Muscle of back (tissue), 13 donors: ENCODE measurements at places on chromosomes 1 and 21.

DNA sequence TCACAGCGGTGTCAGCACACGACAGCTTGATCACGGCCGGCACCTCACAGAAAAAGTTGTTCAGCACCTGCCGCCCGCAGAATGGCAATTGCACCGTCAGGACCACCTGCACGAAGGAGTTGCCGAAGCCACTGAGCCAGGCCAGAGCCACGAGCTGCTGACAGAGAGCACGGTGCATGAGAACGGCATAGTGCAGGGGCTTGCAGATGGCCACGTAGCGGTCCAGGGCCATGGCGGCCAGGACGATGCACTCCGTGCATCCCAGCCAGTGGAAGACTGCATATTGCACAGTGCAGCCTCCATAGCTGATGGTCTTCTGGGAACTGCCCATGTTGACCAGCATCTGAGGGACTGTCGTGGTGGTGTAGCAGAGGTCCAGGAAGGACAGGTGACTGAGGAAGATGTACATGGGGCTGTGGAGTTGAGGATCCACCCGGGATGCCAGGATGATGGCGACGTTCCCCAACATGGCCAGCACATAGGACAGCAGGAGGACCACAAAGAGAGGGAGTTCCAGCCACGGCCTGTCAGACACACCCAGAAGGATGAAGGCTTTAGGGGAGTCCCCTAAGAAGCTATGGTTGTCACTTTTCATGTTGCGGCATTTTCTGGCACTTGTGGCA is 6.4 kb downstream of the OR2B11 start:
- DNase-seq: no peak

- no peak for DNase-seq
Measured at GRCh38 chr21:17828223-17828622, 9.1 kb upstream of the C21orf91 start.

- DNase-seq: no peak
Measured at GRCh38 chr1:228793032-228793431, 57.8 kb downstream of the RHOU start.

GRCh38 chr1:31690921-31691320 is 12.9 kb downstream of the COL16A1 start:
- no peak for DNase-seq

DNA sequence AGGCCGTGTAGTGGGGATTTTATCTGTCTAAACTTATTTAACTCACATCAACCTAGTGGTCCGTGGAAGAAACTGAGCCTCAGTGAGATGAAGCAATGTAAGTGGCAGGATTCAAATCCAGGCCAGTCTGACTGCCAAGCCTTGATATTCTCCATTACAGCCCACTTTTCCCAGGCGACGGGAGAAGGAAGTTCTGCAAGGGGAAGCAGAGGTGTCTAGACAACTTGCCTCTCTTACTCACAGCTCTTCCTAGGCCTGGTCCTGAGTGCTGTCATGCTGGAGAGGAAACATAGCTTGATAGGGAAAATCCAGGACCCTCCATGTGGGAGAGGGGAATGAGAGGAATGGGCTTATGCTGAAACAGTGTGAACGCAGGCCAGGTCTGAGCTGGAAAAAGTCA is 9.1 kb downstream of the CTSE start:
- no peak for DNase-seq

DNA sequence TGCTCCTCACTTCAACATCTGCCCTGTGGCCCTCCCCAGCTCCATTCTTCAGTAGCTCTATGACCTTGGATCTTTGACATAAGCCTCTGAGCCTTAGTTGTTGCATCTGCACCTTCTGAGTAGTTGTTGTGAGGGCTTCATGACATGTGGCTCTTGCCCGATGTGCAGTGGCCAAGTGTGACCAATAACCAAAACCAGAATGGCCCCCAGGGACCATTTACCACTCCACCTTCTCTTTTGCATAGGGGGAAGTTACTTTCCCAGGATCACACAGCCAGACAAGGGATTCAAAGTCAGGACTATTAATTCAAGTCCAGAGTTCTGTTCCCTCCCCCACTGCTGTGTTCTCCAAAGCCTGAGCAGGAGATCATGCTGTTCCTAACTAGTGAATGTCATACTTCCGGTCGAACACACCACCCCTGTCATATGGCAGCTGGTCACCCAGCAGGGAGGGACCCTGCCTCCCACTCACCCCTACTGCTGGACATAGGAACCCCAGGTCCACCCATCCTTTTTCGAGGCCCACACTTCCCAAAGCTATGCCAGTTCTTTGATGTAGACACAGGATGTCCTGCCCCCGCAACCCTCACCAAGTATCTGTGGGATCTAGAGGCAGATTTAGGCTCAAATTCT is 4.0 kb downstream of the FGR start:
- DNase-seq: no peak

- DNase-seq: no peak
Measured at GRCh38 chr1:212166644-212167043, 118.6 kb upstream of the PPP2R5A start.

- no peak for DNase-seq
Measured at GRCh38 chr1:12056331-12056841, 6.7 kb upstream of the TNFRSF8 start.

- no peak for DNase-seq
Measured at GRCh38 chr1:161531986-161532643, 7.8 kb downstream of the HSPA6 start.

DNA sequence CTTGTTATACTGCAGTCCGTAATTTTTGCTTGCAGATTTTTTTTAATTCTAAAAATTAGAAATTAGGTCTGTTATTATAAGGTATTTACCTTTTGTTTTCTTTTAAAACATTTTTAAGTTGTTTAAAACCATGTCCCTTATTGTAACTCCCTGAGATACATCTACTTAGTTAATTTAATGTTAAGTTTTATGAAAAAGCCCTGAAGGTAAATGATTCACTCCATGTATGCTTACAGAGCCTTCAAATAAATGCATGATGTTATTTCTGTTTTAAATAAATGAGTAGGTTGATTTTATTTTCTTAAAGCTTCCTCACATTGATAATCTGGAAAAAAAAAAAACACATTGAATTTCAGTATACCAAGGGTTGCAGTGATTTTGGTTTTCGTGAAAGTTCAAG is 7.5 kb downstream of the SRSF11 start:
- no peak for DNase-seq

DNA sequence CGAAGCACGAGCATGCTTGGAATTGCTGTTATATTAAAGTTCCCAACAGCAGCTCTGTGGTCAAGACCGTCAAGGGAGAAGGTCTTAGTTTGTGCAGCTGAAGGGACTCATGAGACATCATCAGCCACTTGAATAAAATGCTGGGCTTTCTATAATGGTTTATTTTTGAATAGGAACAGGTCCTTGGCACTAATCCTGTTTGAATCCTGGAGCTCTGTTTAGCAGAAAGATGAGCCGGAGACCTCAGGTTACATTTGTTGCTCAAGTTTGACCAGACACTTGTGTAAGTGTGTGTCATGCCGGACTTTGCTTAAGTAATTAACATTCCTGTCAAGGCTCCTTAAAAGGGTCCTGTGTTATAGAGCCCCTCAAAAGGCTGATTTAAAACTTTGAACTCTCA is 186.5 kb downstream of the ROR1 start:
- no peak for DNase-seq

GRCh38 chr1:64631346-64632034 is 113.4 kb upstream of the RAVER2 start:
- no peak for DNase-seq

DNA sequence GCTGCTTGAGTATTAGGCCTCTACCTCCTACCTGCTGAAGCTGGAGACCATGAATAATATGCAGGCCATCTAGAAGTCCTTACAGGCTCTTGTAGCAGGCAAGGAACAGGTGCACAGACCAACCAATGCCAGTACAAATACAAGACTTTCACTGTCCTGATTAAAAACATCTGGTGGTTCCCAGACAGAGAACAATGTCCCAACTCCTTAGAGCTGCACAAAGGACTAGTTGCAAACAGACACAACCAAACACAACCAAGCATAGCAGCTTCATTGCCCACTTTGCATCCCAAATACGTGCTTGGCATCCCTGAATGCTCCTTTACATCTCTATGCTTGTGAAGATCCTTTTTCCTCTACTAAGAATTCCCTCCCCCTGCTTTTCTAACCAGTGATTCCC is 98.1 kb upstream of the CXADR start:
- no peak for DNase-seq

- no peak for DNase-seq
Measured at GRCh38 chr1:116476321-116476720, 94.5 kb downstream of the CD58 start.
